ENCODE measurements at places on chromosomes 16 and 17.

GRCh38 chr17:19876529-19877161 is 8.9 kb upstream of the ULK2 start:
- DNase-seq, result peak; percentile 8

DNA sequence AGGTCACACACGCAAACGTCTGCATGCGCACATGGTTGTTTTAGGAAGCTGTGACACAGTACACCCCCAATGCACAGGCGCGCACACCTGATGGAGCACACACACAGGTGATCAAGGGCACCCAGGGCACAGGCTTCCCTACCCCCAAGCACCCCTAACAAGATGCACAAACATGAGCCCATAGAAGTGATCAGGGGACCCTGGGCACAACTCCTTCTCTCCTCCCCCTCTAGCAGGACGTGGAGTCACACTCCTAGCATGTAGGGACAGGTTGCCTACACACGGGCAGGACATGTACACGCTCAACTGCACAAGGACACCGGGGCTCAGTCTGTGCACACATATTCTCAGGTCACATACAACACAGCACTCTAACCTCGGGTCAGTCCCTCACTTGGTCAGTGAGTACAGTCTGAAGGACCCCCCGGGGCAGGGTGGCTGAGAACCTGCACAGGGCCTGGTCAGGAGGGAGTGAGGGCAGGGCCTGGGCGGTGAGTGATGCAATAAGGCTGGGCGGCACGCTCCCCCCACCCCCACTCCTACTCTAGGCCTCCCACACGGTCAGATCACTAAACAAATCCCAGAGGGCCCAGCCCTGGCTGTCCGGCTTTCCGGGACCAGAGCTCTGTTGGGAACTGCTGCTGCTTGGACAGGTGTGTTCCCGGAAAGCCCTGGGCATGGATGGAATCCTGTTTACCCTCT is 751 bp upstream of the DOC2B start:
- DNase-seq, result no peak

- DNase-seq, result no peak
These were observed 26.7 kb downstream of the CDK5RAP3 start for GRCh38 chr17:47997586-47997985.

DNA sequence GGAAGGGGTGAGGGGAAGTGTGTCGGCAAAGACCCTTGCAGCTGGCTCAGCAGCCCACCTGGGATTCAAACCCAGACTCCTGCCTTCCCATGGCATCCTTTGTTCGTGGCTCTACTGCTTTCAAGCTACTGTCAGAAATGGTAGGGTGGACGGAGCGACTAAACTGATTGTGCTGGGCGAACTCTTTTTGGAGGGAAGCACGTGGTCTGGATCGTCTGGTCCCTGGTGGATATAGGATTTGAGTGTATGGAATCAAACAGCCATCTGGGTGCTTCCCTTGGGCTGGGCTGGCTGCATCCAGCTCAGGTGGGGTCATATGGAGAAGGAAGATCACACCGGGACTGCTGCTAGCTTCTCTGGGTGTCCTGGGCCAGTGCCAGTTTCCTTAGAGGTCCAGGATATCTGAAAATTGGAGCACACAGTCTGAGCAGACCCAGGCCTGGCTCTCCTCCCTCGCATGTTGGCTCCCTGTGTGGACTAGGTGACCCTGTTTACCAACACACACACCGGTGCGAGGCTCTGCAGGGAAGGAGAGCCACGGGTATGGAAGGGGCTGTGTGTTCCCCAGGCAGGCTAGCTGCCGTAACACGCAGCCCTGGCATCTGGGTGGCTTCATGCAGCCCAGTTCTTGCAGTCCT is 8.6 kb downstream of the CMIP start:
- no peak for DNase-seq

- DNase-seq, result no peak
These were observed 67.9 kb upstream of the MARCHF10 start for GRCh38 chr17:62876063-62876462.

DNA sequence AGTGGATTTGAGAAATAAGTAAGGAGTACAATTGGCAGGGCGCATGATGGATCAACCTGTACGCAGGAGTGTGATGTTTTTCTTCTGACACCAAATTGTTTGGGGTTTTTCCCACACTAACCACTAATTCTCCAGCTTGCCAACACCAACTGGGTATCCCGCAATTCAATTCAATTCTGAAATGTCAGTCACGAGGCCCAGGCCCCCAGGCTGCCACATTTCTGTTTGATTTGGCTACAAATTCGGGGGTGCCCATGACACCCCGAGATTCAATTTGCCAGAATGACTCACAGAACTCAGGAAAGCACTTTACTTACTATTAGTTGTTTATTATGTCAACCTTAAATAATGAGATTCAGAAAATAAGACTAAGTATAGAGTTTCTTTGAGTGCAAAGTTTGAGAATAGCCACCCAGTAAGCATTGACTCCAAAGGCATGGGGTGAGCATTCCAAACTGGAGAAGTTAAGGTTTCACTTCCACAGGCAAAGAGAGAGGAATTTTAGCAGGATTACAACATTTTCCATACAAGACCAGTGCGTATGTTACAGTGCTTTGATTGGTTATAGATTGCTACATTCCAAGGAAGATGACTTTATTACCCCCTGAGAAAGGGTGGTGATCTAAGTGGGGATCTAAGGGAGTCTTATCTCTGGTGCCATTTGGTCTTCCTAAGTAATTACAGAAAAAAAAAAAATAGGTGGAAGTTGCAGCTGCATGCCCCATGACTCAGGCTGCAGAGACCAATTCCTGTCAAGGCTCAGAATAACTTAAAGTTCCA is 11.5 kb downstream of the SLC46A1 start:
- no peak for DNase-seq

DNA sequence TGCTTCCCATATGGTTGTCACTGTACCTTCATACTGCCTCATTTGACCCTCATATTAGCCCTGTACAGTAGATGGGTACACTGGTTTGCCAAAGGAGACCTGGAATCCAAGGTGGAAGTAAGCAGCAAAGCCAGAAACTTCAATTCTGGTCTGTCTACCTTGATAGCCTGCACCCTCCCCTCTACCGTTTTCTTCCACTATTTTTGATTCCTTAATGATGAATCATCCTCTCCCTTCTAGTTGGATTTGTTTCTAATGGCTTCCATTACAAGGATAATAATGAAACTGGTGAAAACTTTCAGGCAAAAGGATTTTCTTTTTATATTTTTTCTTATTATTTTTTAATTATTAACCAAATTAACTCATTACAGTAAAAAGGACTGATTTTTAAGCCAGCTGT is 17.3 kb downstream of the TAC4 start:
- DNase-seq, result no peak

GRCh38 chr16:81564421-81564911 is 119.9 kb downstream of the CMIP start:
- DNase-seq, result no peak

- no peak for DNase-seq
These were observed 2.5 kb downstream of the GPRC5B start for GRCh38 chr16:19882186-19882585.

- no peak for DNase-seq
These were observed 934 bp upstream of the AOC2 start for GRCh38 chr17:42843358-42843934.

GRCh38 chr17:48754500-48755261 is 26.1 kb upstream of the HOXB13 start:
- DNase-seq, result no peak
